ENCODE measurements at places on chromosomes 11 and 22. TPM values are rescaled to one million over a fixed set of nuclear protein-coding genes. Genes with fewer than 3 reads are reported as not detected.

- no peaks in the 10 kb centered on the region for H3K36me3 ChIP-seq
- DNase-seq, result peak; percentile 9
- H3K27me3 ChIP-seq, result no peaks in the 10 kb centered on the region
These were observed 112.7 kb downstream of the SHANK2 start for GRCh38 chr11:71139516-71140205.

PAX6 gene
- not detected for total RNA-seq

- H3K36me3 ChIP-seq, result no peaks in the 10 kb centered on the region
- no peak overlapping the region for H3K4me3 ChIP-seq
- no peak overlapping the region for H3K27ac ChIP-seq
- H3K4me1 ChIP-seq, result peaks cover 3% of the 10 kb centered on the region
- no peak for DNase-seq
These were observed 41.6 kb downstream of the AHNAK start for GRCh38 chr11:62505059-62505439.

SGSM1 gene
- not detected for total RNA-seq

- H3K4me3 ChIP-seq, result no peak overlapping the region
- H3K27me3 ChIP-seq, result no peaks in the 10 kb centered on the region
- DNase-seq, result no peak
- peaks cover 33% of the 10 kb centered on the region for H3K36me3 ChIP-seq
- peaks cover 26% of the 10 kb centered on the region for H3K4me1 ChIP-seq
These were observed 3.8 kb upstream of the PYGM start for GRCh38 chr11:64763526-64764039.

Measured in fibroblast of lung (primary cell).